ENCODE measurements at places on chromosomes 13 and 19.
A peak's percentile ranks its signal among the peaks of the same experiment; 100 is the strongest.

- no peak for DNase-seq
Measured at GRCh38 chr13:102089177-102089576, 312.7 kb downstream of the FGF14 start.

- DNase-seq: no peak
Measured at GRCh38 chr13:43143591-43143990, 120.2 kb downstream of the DNAJC15 start.

- no peak for DNase-seq
Measured at GRCh38 chr19:2329149-2329478, 630 bp downstream of the SPPL2B start.

- DNase-seq: peak; percentile 38
Measured at GRCh38 chr13:19587635-19588300, 26.4 kb upstream of the TPTE2 start.

DNA sequence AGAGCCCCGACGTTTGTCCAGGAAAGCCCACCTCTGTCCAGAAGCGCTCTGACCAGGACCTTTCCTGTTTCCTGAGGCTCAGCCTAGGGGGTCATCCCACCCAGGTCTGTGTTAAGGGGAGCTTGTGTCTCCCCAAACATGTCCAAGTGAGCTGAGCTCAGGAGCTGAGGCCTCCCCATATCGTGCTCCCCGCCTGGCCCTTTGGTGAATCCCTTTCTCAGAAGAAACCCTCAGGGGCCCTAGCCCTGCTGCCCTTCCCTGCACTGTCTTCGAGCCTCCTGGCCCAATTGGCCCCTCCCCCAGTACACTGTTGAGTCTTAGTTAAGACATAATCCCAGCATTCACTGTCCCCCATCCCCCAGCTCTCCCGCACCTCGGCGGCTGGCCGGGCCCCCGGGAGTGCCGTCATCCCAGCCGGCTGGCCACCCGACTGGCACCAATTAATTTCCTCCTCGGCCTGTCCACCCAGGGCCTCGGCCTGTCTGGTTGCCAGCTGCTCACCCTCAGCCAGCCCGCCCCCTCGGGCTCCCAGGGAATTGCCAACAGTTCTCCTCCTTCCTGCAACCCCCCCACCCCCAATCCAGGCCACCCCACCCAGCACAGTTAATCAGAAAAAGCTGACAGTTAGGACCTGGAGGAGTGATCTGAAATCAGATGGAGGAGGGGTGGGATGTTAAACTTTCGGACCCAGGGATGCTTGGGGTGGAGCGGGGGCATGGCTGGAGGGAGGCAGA is 13.6 kb downstream of the IER2 start:
- DNase-seq: peak; percentile 90

DNA sequence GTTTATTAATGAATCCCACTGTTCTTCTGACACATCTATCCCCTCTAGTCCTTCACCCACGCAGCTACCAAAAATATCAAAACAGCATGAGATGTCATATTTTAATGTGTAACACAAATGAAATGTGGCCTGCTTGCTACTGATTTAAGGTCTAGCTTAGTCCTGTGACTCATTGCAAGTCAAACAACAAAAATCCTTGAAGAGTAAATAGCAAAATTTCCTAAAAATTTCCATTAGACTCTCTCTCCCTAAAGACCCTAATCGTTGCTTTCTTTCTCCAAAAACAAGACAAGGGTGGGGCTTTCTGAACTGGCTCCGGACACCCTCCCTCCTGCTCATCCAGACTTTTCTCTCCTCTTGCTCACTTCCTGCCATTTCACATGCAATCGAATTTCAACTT is 99.9 kb upstream of the IPO5 start:
- DNase-seq: peak; percentile 25

All from fibroblast of skin of abdomen (primary cell).